ENCODE measurements at places on chromosomes 2 and 18.
A peak's percentile ranks its signal among the peaks of the same experiment; 100 is the strongest.

DNA sequence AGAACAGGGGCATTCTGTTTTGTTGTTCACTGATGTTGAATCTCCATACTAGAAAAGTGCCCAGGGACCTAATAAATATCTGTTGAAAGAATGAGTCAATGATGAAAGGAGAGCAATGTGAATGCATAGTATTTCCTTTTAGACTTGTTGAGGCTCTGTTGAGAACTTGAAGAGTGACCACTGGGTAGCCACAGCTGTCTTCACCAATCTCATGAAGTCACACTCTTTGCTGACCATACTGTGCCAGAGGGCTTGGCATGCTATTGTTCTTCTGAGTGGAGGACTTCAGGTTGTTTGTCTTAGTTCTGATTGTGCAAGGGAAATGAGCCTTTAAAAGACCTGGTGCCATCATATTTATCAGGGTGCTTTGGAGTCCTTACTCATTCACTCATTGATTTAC, 41.6 kb upstream of the NT5C1B start:
- no peaks in the 10 kb centered on the region for H3K36me3 ChIP-seq
- DNase-seq: no peak
- H3K27ac ChIP-seq: no peak overlapping the region
- no peaks in the 10 kb centered on the region for H3K27me3 ChIP-seq
- no peaks in the 10 kb centered on the region for H3K4me1 ChIP-seq
- no peak overlapping the region for H3K4me3 ChIP-seq

DNA sequence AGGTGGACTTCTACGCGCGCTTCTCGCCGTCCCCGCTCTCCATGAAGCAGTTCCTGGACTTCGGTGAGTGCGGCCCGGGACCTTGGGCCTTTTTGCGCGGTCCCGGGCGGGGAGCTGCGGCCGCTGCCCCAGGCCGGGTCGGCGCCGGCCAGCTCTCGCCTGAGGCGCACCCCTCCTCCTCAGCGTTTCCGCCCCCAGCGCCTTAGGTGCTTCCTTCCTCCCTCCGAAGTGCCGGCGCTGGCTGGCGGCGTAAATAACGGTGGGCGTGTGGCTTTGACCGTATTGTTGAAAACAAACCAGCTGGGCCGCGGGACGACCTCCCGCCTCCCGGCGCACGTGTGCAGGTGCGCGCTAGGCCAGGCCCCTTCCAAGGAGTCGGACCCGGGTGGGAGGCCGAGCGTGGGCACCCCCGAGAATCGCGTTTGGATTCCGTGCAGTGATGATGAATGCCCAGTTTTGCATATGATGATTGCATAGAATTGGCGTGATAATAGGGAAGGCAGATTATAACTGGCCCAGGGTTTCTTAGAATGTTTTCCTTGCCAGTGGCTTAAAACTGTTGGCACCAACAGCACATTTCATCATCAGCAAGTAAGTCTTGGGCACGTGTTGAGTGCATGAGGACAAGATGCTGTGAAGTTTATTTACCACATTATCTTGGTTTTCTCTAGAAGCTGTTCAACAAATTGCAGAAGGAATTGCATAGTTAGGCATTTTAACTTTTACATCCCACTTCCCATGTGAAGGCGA, 569 bp downstream of the PDK1 start:
- peak overlapping the region; percentile 3 for H3K27ac ChIP-seq
- H3K36me3 ChIP-seq: no peaks in the 10 kb centered on the region
- peak; percentile 82 for DNase-seq

DNA sequence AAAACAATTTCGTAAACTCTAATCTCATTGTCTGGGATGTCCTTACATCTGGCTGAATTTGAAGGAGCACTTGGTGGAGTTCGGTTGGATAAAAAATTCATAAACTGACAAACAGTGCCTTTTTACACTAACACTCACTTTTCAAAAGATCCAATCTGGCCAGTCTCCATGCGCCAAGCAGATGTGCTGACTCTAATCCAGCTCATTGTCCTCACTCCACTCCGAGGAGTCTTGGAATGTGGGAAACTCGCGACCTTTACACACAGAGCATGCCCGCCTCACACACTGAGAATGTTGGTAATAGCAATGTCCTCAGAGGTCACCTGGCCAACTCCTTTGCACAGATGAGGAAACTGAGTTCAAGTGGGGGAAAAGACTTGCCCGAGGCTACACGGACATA, 66.8 kb downstream of the XDH start:
- no peaks in the 10 kb centered on the region for H3K27me3 ChIP-seq
- H3K36me3 ChIP-seq: no peaks in the 10 kb centered on the region
- peaks cover 7% of the 10 kb centered on the region for H3K4me1 ChIP-seq

DNA sequence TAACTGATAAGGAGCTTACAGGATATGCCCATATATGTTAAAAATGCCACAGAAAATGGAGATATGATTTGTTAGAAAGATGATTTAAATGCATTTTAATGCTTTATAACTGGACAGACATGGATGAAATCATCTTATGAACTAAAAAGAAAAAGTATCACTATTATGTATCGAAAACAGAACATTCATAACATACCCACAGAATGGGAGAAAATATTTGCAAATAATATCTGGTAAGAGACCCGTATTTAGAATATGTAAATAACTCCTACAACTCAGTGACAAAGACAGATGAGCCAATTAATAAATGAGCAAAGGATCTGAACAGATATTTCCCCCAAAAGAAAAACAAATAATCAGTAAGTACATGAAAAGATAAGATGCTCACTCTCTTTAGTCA, 24.3 kb upstream of the MGAT5 start:
- no peak overlapping the region for H3K4me3 ChIP-seq
- no peak for DNase-seq
- no peaks in the 10 kb centered on the region for H3K27me3 ChIP-seq

- H3K4me3 ChIP-seq: no peak overlapping the region
- H3K27me3 ChIP-seq: no peaks in the 10 kb centered on the region
- no peak overlapping the region for H3K27ac ChIP-seq
- peaks cover 2% of the 10 kb centered on the region for H3K36me3 ChIP-seq
These were observed 60.5 kb downstream of the HDLBP start for GRCh38 chr2:241254904-241255351.

- H3K36me3 ChIP-seq: no peaks in the 10 kb centered on the region
- peaks cover 4% of the 10 kb centered on the region for H3K27me3 ChIP-seq
- DNase-seq: peak; percentile 25
- peak overlapping the region; percentile 30 for H3K4me3 ChIP-seq
These were observed 7.4 kb downstream of the ASXL3 start for GRCh38 chr18:33585431-33585775.

- DNase-seq: no peak
- no peak overlapping the region for H3K27ac ChIP-seq
- H3K36me3 ChIP-seq: no peaks in the 10 kb centered on the region
- H3K4me1 ChIP-seq: no peaks in the 10 kb centered on the region
- no peaks in the 10 kb centered on the region for H3K27me3 ChIP-seq
These were observed 16.7 kb upstream of the EHBP1 start for GRCh38 chr2:62688771-62689170.

DNA sequence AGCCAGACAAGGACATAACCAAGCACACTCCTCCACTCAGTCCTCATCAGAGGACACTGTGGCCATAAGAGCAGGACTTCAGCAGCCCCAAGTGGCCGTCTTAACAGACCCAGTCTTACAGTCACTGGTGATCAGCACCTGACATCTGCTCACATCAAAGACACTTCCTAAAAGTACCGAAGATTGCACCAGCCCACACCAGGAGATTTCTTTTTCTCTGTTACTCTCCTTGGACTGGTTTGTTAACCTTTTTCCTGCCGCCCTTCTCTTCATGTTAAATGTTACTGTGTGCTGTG, 44.1 kb downstream of the MRPS5 start:
- no peaks in the 10 kb centered on the region for H3K36me3 ChIP-seq
- no peak overlapping the region for H3K27ac ChIP-seq
- peak; percentile 15 for DNase-seq
- peak overlapping the region; percentile 75 for H3K4me3 ChIP-seq

GRCh38 chr18:59927246-59927825, 27.5 kb downstream of the PMAIP1 start:
- no peak overlapping the region for H3K4me3 ChIP-seq
- no peak for DNase-seq
- H3K36me3 ChIP-seq: no peaks in the 10 kb centered on the region
- no peaks in the 10 kb centered on the region for H3K27me3 ChIP-seq
- no peak overlapping the region for H3K27ac ChIP-seq

DNA sequence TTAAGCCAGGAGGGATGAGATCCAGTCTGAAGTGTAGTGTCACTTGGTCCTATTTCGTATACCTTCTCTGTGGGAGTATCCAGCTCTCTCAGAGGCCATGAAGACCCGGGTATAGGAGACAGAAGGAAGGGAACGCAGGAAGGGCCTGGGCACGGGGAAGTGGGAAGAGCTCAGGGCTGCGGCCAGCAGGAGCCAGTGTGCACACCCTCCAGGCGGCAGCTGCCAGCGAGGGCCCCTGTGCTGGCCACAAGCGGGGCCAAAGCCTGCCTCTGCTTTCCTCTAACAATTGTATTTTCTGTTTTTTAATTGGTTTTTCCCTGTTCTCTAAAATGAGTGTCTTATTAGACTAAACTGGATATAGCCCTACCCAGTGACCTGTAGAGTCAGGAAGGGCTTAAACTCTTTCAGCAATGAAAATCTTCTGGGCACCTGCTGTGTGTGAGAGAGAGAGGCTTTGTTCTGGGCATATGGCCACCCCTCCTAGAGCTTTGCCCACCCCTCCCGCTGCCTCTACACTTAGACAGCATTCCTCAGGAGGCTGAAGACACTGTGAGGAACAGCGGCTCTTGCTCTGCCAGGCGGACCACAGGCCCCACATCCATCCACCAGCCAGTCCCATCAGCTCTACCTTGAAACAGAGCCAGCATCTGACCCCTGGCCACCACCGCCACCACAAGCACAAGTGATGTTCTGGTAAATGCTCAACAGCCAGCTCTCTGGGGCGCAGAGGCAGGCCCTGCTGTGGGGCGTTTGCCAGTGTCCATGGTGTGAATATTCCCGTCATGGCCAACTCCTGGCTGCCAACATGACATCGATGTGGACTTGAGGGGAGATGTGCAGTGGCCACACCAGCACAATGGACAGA, 9.5 kb downstream of the GPR17 start:
- peak; percentile 83 for DNase-seq
- H3K27ac ChIP-seq: peak overlapping the region; percentile 73
- no peak overlapping the region for H3K4me3 ChIP-seq
- H3K27me3 ChIP-seq: no peaks in the 10 kb centered on the region

DNA sequence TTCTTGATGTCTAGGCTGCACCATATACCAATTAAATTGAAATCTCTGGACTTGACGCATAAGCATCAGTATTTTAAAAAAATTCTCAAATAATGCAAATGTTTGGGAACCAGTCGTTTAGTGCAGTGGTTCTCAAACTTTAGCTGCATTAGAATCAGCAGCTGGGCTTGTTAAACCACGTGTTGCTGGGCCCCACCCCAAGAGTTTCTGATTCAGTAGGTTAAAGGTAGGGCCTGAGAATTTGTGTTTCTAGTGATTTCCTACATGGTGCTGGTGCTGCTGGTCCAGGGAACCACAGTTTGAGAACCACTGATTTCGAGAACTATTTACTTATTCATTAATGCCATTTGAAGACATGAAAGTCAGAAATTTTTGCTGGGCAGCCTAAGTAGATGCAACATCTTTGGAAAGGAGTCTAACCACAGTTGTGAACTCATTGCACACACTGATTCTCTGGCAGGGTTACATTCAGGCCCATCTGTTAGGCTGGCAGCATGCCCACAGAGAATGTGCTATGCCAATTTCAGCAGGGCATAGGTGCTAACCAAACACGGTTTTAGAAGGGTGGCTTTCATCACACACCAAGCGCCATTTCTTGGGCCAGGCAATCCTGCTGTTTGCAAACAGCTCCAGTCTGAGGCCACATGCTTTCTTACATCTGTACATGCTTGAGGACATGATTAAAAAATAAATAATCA, 26.4 kb upstream of the ATP5MC3 start:
- H3K27me3 ChIP-seq: no peaks in the 10 kb centered on the region
- no peak overlapping the region for H3K4me3 ChIP-seq
- H3K36me3 ChIP-seq: no peaks in the 10 kb centered on the region
- DNase-seq: no peak
- H3K27ac ChIP-seq: no peak overlapping the region
- no peaks in the 10 kb centered on the region for H3K4me1 ChIP-seq

DNA sequence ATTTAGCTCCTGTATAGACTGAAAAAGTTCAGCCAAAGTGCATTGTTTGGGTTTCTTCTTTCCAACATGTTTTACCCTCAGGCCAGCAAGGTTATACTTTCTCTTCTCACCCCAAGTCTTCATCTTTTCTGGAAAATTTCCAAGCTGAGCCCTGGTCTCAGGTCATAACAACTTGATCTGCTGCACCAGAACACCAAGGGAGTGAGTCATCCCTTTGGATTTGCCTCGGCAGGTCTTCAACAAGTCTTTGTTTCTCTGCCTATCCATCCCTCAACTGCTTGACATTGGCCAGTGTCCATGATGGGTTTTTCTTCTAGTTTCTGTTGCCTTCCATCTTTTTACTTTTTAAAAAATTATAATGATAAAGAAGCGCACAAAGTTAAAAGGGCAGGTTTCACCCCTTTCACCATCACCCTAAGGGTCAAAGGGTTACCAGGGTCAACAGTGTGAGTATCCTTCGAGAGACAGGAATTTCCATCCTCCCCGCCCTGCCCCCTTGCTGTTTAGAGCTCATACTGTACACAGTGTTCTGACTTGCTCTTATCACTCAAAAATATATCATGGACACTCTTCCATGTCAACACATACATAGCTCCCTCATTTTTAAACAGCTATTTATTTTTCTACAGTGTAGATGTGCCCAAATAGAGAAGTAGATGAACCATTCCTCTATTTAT, 5.7 kb upstream of the SPATS2L start:
- no peak overlapping the region for H3K27ac ChIP-seq
- H3K4me3 ChIP-seq: no peak overlapping the region
- peaks cover 12% of the 10 kb centered on the region for H3K27me3 ChIP-seq
- no peaks in the 10 kb centered on the region for H3K4me1 ChIP-seq

GRCh38 chr2:60825666-60826065, 55.7 kb upstream of the REL start:
- DNase-seq: no peak
- H3K27me3 ChIP-seq: no peaks in the 10 kb centered on the region
- H3K4me3 ChIP-seq: no peak overlapping the region
- H3K4me1 ChIP-seq: no peaks in the 10 kb centered on the region

DNA sequence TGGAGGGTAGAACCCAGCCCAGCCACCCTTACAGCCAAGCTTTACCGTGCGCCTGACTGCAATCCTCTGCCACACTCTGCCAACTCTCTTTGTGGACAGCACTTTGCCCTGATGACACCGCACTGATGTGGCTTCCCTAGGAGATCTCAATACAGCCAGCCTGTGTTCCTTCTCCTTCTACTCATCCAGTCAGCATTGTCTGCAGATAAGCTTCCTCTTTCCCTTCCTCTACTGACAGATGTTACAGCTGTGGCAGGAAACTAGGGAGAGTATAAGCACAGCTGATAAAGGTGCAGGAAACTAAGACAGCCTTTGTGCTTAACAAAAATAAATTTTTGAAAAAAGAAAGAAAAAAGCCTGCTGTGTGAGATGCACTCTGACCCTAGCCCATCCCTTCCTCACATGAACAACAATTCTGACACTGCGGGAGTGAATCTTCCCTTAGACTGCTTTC, 25.0 kb downstream of the CEP68 start:
- no peak overlapping the region for H3K27ac ChIP-seq
- no peaks in the 10 kb centered on the region for H3K27me3 ChIP-seq
- no peak for DNase-seq
- H3K36me3 ChIP-seq: peaks cover 2% of the 10 kb centered on the region

Data from neural progenitor cell (in vitro differentiated cells).